ENCODE measurements at places on chromosomes 1 and 21. TPM values are rescaled to one million over a fixed set of nuclear protein-coding genes. Genes with fewer than 3 reads are reported as not detected.

The ZSCAN20 gene
- total RNA-seq, result 7.7 TPM

GRCh38 chr1:184163674-184164465 lies 112.3 kb downstream of the TSEN15 start:
- DNase-seq, result no peak

DNA sequence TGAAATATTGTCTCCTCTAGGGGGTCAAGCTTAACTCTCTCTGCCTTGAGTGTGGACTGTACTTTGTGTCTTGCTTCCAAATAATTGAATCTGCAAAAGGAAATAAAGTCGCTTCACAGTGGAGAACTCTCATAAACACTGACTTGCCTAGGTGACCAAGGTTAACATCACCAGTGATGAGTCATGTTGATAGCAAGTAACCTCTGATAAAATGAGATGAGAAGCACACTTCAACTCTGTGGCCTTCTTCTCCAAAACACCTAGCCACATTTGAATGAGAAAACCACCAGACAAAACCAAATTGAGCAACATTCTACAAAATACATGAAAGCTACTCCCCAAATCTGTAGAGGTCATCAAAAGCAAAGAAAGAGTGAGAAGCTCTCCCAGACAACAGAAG lies 37.6 kb downstream of the PDE4B start:
- no peak for DNase-seq

- DNase-seq, result no peak
Observed at GRCh38 chr1:12064073-12064969, 1.2 kb downstream of the TNFRSF8 start.

DNA sequence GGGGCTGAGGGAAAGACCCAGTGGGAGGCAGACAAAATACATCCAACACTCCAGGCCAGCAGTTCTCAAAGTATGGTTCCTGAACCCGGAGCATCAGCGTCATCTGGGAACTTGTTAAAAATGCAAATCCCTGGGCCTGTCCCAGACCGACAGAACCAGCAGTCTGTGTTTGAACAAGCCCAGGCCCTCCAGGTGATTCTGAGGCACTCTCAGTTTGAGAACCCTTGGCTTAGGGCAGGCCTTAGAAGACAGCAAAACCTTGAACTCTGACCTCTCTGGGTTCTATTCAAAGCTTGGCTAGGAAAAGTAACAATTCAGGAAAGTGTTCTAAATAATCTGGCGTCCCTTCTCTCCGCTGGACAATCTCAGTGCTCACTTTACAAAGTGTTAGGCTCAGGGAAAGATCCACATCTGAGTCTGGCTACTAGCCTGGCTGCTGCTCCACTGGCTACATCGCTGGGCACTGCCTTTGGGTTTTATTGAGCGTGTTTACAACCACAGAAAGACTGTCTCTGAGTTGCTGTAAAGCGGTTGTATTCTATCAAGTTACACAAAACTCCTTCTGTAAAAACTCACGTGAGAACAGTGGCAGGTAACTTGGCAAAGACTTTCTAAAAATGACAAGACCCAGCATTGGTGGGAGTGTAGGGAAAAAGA lies 166.1 kb downstream of the HIVEP3 start:
- DNase-seq, result no peak

DNA sequence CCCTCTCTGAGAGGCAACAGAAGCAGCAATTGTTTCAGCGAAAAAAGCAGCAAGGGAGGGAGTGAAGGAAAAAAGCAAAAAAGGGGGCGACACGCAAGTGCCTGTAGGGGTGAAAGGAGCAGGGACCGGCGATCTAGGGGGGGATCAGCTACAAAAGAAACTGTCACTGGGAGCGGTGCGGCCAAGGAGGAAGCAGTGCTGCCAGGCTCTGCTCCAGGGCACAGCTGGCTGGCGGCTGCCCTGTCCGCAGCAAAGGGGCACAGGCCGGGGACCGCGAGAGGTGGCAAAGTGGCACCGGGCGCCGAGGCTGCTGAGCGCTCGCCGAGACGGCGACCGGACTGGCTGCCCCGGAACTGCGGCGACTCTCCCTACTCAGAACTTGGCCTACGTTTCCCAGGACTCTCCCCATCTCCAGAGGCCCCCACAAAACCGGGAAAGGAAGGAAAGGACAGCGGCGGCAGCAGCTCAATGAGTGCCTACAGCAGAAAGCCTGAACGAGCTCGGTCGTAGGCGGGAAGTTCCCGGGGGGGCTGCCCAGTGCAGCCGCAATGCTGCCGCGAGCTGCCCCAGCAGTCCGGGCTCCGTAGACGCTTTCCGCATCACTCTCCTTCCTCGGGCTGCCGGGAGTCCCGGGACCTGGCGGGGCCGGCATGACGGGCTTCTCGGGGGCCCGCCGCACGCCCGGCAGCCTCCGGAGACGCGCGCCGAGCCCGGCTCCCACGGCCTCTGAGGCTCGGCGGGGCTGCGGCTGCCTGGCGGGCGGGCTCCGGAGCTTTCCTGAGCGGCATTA lies 1.0 kb upstream of the CDKN2C start:
- peak; percentile 32 for DNase-seq

The ATF3 gene
- total RNA-seq, result 12.9 TPM

DNA sequence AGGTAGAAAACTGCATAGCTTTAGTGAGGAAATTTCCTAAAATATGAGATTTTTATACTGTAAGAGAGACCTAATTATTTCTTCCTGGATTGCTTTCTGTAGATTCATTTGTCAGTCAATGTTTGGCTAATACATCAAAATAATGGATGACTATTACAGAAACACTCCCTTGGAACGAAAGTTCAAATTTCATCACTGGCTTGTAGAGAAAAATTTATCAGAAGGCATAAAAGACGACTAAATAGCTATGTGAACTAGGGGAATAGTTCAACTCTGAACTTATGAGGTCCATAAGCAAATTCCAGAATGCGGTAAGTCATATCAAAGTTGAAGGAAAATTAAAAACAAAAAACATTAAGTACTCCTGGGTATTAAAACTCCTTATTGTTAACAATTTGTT lies 36.0 kb downstream of the WNT2B start:
- DNase-seq, result peak; percentile 84

- DNase-seq, result peak; percentile 58
Observed at GRCh38 chr1:227318853-227319607, 738 bp upstream of the CDC42BPA start.

- DNase-seq, result peak; percentile 86
Observed at GRCh38 chr1:178706432-178706831, 18.6 kb upstream of the RALGPS2 start.

- no peak for DNase-seq
Observed at GRCh38 chr21:34930971-34931370, 118.1 kb downstream of the RUNX1 start.

- no peak for DNase-seq
Observed at GRCh38 chr1:239802275-239802674, 289.4 kb upstream of the FMN2 start.

DNA sequence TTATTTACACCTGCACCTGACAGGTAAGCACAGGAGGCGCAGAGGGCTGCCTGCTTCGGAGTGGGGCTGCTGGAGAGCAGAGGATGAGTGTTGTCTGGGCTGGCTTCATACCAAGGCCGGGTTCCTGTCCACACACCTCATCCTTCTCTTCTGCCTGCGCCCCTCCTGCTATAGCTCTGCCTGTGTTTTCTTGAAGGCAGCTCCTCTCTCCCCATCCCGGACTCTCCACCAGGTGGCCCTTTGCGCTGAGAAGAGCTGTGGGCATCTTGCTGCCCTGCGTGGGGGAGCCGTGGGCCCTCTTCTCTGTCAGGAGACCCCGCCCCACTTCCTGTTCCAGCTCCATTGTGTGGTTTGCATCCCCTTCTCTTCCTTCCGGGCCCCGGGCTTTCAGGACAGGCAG lies 35.0 kb downstream of the ARHGEF10L start:
- DNase-seq, result no peak

DNA sequence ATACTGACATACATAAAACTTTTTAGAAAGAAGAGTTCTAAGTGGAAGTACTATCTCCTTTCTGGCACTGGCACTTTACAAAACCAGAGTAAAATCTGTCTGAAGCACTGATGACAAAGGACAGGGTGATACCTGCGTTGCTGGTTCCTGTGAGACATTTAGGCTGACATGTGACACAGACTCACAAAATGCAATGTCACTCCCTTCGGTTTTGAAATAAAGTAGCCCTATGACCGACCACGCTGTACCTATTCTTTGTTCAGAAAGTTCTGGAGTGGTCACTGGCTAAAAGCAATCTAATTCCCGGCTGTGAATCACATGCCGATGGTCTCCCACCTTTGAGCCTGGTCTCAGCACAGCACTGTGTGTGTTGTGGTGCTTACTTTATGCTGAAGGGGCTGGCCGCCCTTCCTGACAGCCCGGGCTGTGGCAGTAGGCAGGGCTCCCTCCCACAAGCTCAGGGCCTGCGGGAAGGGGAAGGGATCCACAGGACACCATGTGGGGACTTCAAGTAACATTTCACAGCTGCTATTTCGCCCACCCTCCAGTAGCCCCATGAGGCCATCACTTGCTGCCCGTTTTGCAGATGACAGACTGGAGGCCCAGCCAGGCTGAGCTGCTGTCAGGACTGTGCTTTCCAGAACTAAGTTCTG lies 48.0 kb downstream of the MRPL37 start:
- no peak for DNase-seq

DNA sequence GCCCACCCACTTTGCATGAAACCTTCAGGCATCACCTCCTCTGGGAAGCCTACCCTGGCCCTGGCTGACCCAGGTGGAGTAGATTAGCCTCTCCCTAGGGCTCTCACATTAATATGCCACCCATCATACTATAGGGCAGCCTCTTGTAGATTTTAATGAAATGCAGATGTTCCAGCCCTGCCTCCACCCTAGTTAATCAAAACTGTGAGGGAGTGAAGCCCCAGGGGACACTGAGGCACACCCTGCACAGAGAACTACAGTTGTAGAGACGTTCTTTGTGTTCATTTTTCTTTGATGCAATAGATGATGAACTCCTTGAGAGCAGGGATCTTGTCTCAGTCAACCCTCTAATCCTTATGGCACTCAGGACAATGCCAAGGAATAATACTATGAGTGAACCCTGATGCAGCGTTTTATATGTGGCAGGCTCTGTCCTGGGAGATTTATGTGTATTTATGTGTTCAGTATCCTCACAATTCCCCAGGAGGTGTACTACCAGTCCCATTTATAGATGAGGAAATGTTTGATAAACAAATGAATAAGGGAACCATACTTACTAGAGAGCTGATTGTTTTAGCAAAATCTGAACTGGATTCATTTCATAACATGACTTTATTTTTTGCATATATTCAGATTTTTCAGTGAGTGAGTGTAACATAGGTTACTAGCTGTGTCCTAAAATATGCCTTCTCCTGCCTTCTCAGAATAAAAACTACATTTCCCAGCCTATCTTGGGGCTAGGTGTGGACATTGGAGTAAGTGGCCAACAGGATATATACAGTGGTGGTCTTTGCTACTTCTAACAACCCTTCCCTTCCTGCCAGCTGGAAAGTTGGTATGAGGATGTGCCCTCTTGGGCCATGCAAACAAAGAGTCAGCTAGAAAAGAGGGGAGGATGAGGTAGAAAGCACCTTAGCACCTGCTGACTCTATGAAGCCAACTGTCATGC lies 23.5 kb upstream of the PRELP start:
- no peak for DNase-seq

The WASF2 gene
- 18.7 TPM for total RNA-seq

The OR2L5 gene
- total RNA-seq, result not detected

GRCh38 chr1:21620496-21620895 lies 48.7 kb downstream of the RAP1GAP start:
- DNase-seq, result no peak

The GPR37L1 gene
- under 0.01 TPM for total RNA-seq

The ADARB1 gene
- total RNA-seq, result 14.5 TPM

- no peak for DNase-seq
Observed at GRCh38 chr1:22461678-22462527, 10.3 kb downstream of the ZBTB40 start.

The NRDC gene
- total RNA-seq, result 112 TPM

GRCh38 chr1:55825461-55825860 lies 610.3 kb upstream of the USP24 start:
- no peak for DNase-seq

GRCh38 chr1:169618367-169618766 lies 11.6 kb downstream of the SELP start:
- DNase-seq, result no peak

The MRAP gene
- not detected for total RNA-seq

The MXRA8 gene
- 249 TPM for total RNA-seq

The AMY1B gene
- not detected for total RNA-seq

GRCh38 chr21:39265603-39266002 lies 47.8 kb downstream of the BRWD1 start:
- no peak for DNase-seq

The CDC20 gene
- 51.8 TPM for total RNA-seq

GRCh38 chr21:44377922-44378645 lies 24.7 kb downstream of the TRPM2 start:
- no peak for DNase-seq

The TCHH gene
- total RNA-seq, result under 0.01 TPM

The KRTAP7-1 gene
- not detected for total RNA-seq

The RNF220 gene
- total RNA-seq, result 54.8 TPM

DNA sequence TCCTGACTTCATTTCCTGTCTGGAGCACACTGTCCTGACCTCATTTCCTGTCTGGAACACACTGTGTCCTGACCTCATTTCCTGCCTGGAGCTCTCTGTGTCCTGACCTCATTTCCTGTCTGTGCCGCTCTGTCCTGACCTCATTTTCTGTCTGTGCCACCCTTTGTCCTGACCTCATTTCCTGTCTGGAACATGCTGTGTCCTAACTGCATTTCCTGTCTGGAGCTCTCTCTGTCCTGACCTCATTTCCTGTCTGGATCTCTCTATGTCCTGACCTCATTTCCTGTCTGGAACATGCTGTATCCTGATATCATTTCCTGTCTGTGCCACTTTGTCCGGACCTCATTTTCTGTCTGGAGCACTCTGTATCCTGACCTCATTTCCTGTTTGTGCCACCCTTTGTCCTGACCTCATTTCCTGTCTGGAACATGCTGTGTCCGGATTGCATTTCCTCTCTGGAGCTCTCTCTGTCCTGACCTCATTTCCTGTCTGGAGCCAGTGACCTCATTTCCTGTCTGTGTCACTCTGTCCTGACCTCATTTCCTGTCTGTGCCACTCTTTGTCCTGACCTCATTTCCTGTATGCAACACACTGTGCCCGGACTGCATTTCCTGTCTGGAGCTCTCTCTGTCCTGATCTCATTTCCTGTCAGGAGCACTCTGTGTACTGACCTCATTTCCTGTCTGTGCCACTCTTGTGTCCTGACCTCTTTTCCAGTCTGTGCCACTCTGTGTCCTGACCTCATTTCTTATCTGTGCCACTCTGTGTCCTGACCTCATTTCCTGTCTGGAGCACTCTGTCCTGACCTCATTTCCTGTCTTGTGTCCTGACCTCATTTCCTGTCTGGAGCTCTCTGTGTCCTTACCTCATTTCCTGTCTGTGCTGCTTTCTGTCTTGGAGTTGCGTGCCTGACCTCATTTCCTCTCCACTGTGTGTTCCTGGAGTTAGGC lies 27.6 kb downstream of the SKI start:
- DNase-seq, result peak; percentile 81

DNA sequence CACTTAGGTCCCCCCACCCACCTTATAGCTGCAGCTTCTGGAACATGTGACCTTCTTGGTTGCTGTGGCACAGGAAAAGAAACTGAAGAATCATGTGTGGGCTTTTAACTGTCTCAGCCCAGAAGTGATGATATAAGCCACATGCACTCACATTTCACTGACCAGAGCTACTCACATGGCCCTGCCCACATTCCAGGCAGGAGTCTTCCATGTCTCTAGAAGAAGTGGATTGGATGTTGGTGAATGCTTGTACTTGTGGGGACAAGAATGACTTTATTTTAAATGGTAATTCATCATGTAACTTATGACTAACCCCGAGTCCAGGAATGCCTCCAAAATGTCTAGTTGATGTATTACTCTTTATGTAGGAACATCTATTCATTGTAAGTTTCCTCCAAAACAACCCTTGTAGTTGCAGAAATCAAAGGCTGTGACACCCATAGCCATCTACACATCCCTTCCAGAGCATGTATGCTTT lies 15.8 kb upstream of the CAMK1G start:
- peak; percentile 54 for DNase-seq

The TSACC gene
- total RNA-seq, result not detected
